ENCODE measurements at places on chromosomes 13 and 19. TPM values are rescaled to one million over a fixed set of nuclear protein-coding genes. Genes with fewer than 3 reads are reported as not detected.

Gene PNMA8C
- total RNA-seq: not detected

Gene PRODH2
- total RNA-seq: not detected

Gene A1BG
- total RNA-seq: 28.8 TPM

Gene CCL25
- not detected for total RNA-seq

Gene ZNF497
- under 0.01 TPM for total RNA-seq

Gene MPND
- 11.0 TPM for total RNA-seq

Gene GIPC3
- total RNA-seq: 0.89 TPM

Gene FBXW9
- 30.7 TPM for total RNA-seq

Gene CFAP97D2
- not detected for total RNA-seq

Gene OSCAR
- total RNA-seq: 1.5 TPM

Gene NTF4
- 0.25 TPM for total RNA-seq

Gene ZNF536
- total RNA-seq: 0.38 TPM

Gene C13orf42
- total RNA-seq: not detected

Gene SULT2B1
- total RNA-seq: not detected

Gene UBXN6
- total RNA-seq: 193 TPM

Gene OR10H1
- total RNA-seq: not detected

Gene SPACA6
- 8.1 TPM for total RNA-seq

Gene CPAMD8
- 4.3 TPM for total RNA-seq

Gene CLEC17A
- total RNA-seq: not detected

Gene DIS3
- 15.5 TPM for total RNA-seq

Gene LIM2
- not detected for total RNA-seq

Gene ZNF837
- 7.5 TPM for total RNA-seq

Gene CYP2S1
- 4.1 TPM for total RNA-seq

Gene COL4A1
- 1,642 TPM for total RNA-seq

Gene IGFL3
- not detected for total RNA-seq

Gene PLPPR2
- 6.2 TPM for total RNA-seq

Gene CYP4F11
- total RNA-seq: not detected

Gene CASP14
- total RNA-seq: not detected

Gene CCDC194
- not detected for total RNA-seq

Gene MUC16
- total RNA-seq: not detected

Gene FFAR2
- not detected for total RNA-seq

Gene HSH2D
- total RNA-seq: not detected

Gene LHB
- total RNA-seq: 0.76 TPM

Gene RNF225
- total RNA-seq: 0.13 TPM

Gene HCN2
- 2.8 TPM for total RNA-seq

Gene IGSF23
- 2.9 TPM for total RNA-seq
